ENCODE measurements at places on chromosomes 1 and 21.
A peak's percentile ranks its signal among the peaks of the same experiment; 100 is the strongest.

DNA sequence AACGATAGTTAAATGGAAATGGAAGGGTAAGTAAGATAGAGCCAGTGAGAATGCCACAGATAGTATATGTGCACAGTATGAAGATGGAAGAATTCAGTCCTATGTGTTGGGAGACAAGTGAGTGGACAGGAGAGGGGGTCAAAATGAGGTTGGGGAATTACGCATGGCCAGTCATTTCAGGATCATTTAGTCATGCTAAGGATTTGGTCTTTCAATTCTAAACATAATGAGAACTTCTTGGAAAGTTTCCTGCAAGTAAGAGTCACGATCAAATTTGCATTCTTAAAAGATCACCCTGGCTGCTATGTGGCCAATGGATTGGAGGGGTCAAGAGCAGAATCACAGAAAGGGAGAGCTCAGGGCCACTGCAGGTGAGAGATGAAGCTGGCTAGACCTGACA, 64.0 kb upstream of the KCNK2 start:
- peak; percentile 76 for DNase-seq

DNA sequence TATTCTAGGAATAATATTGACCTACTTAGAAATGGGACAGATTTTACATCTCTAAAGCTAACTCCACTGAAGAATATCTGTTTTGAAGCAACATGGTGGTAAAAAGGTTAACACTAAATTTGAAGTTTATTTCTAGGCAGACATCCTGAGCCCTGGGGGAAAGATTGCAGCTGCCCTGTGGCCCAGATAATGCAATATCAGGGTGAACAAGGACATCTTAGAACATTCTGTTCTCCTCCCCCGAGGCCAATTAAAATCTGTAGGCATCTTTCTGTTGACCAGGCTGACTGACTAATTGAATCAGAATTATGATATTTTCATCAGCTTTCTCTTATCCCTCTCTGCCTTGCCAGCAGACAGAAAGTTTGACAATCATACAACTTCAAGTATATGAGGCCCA, 149.8 kb upstream of the DUSP10 start:
- DNase-seq: peak; percentile 79

DNA sequence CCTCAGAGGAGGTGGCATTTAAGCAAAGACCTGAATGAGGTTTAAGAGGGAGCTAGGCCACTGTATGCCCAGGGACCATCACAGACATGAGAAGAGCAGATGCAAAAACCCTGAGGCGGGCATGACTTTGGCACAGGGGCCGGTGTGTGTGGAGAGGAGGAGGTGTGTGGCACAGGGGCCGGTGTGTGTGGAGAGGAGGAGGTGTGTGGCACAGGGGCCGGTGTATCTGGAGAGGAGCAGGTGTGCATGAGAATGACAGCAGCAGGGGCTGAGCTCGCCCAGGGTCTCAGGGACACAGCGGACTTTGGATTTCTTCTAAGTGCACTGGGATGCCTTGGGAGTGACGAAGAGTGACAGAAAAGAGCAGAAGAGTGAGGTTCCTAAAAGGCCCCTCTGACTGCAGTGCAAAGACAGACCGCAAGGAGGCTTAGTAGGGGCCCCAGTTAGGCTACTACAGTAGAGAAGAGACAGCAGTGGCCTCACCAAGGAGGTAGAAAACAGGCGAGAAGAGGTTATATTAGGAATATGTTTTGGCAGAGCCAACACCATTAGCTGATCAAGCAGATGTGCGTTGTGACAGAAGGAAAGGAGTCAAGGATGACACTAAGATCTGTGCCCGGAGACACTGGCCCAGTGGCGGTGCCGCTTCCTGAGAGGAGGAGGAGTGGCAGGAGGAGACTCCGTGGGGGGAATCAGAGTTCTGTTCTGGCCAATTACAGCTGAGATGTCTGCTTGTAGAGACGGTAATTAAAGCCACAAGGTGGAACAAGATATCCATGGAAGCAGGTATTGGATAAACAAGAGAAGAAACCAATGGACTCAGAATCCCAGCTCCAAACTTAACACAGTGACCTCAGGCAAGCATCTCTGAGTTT, 18.4 kb downstream of the ZBTB17 start:
- peak; percentile 31 for DNase-seq

- DNase-seq: no peak
Observed at GRCh38 chr1:235259133-235259778, 68.7 kb downstream of the ARID4B start.

- peak; percentile 65 for DNase-seq
Observed at GRCh38 chr1:8905582-8906191, 27.2 kb upstream of the ENO1 start.

GRCh38 chr1:147389532-147390184, 147.2 kb downstream of the CHD1L start:
- peak; percentile 66 for DNase-seq

GRCh38 chr21:16569679-16570078, 839.9 kb downstream of the USP25 start:
- peak; percentile 20 for DNase-seq

DNA sequence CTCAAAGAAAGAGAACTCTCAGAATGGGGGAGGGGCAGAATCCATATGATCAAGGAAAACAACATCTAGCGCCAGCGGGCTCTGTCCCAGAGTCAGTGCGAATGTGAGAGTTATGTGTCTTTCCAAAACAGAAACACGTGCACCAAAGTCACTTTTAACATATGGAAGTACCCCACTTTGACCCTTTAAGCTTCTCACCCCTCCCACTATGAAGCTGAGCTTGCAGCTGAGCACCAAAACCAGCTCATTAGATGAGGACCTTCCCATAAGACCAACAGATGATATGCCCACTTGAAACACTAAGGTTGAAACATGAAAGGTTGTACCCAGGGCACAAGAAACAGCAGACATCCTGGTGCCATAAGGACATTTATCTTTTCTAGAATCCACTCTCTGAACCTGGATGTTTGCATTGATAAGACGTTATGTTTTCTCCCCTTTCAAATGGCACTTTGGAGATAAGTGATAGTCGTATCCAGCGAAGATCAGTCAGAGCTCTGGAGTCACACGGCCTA, 171.0 kb downstream of the TGFBR3 start:
- no peak for DNase-seq

DNA sequence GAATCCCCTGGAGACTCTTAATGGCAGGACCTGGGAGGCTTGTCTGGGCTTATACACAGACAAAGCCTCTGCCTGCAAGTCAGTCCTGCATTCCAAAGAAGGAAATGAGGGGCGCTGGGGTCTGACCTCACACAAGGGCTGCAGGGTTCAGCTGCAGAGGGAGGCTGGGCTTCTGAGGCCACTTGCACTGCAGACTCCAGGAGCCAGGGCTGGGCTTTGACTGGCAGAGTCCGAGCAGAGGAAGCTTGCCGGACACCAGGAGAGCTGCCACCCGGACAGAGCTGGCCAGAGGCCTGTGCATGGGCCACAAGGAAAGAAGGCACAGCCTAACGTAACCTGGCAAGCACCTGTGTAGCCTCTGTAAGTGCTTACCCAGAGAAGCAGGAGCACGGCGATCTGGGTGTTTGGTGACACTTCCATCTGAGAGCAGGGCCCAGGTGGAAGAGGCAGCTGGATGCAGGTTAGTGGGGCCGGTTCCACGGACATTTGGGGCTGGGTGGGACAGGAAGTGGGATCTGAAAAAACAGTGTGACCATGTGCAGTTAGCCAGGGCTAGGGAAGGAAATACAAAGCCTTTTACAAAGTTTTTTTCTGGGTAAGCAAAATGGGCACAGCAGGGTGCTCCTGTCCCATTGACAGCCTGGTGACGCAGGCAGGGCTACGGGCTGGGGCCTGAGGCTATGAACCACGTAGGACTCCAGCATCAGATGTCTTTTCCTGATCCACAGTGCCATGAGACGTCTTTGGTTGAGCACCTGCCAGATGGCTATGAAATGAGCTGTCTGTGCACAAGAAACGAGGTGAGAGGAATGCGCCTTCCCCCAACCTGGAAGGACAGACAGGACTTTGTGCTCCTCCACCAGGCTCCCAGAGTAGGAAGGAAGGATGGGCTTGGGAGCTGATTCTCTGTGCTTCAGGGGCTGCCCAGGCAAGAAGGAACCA, 37.3 kb upstream of the LBR start:
- DNase-seq: no peak

GRCh38 chr21:45801129-45801964, 157.8 kb downstream of the PCBP3 start:
- DNase-seq: no peak

DNA sequence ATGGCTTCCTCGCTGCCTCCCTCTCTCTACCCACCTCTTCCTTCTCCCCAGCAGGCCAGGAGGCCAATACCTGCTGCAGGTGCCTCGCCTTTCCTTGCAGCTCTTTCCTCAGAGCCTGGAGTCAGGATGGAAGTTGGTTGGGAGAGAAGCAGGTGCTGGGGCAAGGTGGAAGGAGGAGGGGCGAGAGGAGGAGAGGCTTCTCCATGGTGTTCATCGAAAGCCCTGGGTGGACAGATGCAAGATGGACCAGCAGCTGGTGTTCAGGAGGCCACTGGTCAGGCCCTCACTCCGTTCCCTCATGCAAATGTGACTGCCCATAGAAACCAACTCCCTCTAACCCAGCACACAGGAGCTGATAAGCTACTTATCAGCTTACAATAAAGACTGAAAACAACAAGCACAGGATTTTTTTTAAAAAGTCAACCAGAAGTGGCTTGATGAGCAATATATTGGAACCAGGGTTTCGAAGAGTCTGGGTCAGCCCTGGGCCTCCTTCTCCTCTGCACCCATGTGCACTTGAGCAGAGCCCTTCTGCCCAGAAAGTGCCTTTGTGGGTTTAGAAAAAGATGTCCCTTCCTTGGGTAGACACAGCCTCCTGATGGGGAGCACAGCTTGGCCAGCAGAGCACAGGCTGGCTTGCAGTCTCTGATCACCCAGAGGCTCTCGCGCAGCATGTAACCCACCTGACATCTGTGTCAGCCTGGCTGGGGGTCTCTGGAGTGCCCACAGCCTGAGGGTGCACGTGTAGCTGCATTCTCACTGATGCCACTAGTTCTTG, 16.6 kb upstream of the GSTM4 start:
- DNase-seq: no peak

DNA sequence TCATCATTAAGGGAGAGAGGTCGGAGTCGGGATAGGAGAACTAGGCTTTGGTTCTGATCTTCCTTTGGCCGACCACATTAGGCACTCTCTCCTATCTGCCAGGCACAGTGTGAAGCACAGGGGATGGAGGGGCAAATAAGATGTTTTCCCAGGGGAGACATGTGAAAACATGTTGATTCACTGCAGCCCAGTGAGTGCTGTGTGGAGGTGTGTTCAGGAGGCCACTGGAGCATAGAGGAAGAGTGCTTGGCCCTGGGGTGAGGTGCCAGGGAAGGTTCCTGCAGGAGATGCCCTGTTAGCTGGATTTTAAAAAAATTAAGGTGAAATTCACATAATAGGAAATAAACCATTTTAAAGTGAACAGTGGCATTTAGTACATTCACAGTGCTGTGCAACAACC, 3.7 kb downstream of the VANGL2 start:
- no peak for DNase-seq

All from EH (cell line).